Colonic mucosa (tissue), 4 donors: ENCODE measurements at places on chromosomes 6 and 20. TPM values are rescaled to one million over a fixed set of nuclear protein-coding genes. Genes with fewer than 3 reads are reported as not detected.

The BEND3 gene
- 4.4 TPM for total RNA-seq

DNA sequence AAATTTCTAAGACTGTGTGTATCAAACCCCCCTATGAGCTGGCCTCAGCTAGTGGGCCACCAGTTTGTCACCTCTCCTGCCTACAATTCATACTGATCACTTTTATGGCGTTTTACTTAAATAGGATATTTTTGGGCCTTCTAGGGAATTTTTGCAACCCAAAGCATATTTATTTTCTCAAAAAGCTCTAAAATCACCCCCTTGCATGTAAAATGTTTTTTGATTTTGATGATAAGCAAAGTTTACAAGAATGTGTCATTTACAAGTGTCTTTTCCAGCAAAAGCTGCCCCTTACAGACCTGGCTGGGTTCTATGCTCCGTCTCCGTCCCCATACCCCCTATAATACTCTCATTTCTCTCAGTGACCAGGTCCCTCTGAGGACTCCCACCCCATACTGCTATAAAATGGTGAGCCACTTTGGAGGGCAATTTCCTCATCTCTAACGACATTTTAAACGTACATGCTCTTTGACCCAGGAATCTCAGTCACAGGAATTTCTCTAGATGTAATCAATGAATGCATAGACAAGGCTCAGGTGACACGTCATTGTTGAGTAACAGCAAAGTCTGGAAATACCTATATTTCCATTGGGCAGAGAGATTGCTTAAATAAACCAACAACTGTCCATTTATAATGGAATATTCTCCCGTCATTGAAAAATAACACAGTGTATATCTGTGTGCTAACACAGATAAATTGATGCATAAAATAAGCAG lies 13.9 kb upstream of the OCSTAMP start:
- DNase-seq, result no peak
- H3K4me1 ChIP-seq, result no peaks in the 10 kb centered on the region
- no peaks in the 10 kb centered on the region for H3K36me3 ChIP-seq
- H3K4me3 ChIP-seq, result no peak overlapping the region
- no peaks in the 10 kb centered on the region for H3K27me3 ChIP-seq

DNA sequence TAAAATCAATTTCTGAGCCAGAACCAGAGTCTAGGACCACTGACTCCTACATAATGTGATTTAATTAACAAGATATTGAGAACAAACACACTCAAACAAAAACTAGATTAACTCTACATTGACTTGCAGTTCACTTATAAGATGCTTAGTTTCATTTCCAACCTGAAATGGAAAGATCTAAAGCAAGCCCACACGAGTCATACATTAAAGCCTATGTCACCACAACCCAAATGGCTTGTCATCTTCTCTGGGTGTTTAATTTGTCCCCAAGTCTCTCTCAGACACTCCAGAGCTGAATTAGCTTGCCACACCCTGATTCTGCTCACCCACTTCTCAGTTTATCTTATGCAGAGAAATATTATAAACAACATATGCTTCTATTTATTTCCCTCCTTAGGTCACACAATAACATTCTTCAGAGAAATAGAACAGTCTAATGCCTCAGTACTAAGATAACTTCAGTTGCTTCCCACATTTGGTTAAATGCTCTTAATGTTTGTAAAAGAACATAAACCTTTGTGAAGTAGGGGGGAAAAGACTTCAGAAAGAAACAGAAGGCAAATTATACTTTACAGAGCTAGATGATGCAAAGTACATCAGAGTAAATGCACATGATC lies 8.8 kb upstream of the FBXO30 start:
- no peak overlapping the region for H3K4me3 ChIP-seq
- H3K27ac ChIP-seq, result no peak overlapping the region
- H3K27me3 ChIP-seq, result no peaks in the 10 kb centered on the region
- no peaks in the 10 kb centered on the region for H3K4me1 ChIP-seq

GRCh38 chr6:115945812-115946211 lies 114.9 kb downstream of the FRK start:
- no peak overlapping the region for H3K27ac ChIP-seq
- no peak for DNase-seq
- no peaks in the 10 kb centered on the region for H3K36me3 ChIP-seq

DNA sequence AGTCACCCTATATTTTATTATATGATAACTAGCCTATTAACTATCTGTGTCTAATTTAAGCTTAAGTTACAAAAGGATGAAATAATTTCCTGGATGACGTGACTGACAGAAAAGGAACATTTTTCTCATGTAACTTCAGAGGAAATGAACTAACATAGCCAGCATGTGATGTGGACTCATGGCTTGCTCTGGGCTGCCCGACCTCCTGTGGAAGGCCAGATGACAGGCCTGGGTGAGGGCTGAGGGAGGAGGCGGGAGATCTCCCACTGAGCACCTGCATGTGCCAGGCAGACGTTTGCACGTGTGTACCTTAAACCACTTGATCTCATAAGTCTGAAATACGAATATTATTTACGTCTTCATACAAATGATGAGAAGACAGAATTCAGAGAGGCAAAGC lies 321.1 kb downstream of the SYNE1 start:
- H3K4me3 ChIP-seq, result no peak overlapping the region
- no peaks in the 10 kb centered on the region for H3K4me1 ChIP-seq
- no peak for DNase-seq

DNA sequence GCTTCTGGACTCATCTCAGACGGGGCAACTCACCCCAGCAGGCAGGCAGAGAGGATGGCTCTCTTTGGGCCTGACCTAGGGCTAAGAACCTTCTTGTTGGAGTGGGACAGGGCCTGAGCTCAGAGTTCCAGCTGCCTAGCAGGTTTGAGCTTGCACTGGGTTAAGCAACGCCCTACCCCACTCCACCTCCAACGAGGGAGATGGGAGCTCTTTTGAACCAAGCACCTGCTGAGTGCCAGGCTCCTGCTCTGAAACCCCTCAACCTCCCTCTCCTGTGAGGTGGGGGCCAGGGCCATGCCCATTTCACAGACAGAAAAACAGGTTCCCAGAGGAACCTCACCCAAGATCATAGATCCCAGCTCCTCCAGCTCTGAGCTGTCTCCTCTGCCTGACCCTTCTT lies 54.3 kb downstream of the SNAI1 start:
- DNase-seq, result no peak
- H3K27me3 ChIP-seq, result no peaks in the 10 kb centered on the region
- H3K36me3 ChIP-seq, result no peaks in the 10 kb centered on the region
- peaks cover 3% of the 10 kb centered on the region for H3K4me1 ChIP-seq
